ENCODE measurements at places on chromosomes 11 and 22.

GRCh38 chr22:49142296-49142695 lies 685.4 kb downstream of the BRD1 start:
- no peak for DNase-seq

DNA sequence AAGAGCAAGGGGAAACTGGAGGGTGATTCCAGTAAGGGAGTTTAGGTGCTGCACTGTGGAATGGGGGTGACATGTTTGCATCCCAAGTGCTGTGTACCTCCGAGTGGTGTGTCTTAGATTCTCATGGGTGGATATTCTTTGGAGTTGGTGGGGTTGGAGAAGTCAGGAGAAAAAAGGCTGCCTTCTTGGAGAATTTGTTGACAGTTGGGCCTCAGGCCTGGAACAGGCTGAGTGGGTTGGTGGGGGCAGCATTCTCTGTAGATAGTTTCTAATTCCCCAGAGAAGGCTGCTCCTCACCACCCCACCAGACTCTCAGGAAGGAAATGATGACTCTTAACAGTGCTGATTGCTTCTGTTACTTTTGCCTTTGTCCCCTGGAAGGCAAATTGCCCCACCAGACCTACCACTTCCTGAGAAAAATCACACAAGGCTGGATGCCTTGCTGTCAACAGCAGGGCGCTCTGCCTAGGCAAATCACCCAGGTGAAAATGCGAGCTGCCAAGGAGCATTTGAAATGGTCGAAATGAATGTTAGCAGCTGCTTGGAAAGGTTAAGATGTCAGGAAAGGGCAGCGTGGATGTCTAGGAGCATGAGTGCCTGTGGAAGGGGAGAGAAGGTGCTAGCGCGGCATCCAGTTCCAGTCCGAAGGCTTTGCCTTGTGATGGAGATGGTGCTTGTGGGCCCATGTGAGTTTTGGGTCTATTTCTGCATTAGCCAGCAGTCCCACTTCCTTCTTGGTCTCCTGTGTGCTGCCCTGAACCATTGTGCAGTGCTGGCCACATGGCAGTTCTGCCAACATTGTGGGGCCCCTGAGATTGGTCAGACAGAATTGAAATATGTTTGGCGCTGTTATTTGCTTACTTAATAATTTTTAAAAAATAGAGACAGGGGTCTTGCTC lies 29.7 kb upstream of the SORL1-AS1 start:
- DNase-seq, result peak; percentile 79

DNA sequence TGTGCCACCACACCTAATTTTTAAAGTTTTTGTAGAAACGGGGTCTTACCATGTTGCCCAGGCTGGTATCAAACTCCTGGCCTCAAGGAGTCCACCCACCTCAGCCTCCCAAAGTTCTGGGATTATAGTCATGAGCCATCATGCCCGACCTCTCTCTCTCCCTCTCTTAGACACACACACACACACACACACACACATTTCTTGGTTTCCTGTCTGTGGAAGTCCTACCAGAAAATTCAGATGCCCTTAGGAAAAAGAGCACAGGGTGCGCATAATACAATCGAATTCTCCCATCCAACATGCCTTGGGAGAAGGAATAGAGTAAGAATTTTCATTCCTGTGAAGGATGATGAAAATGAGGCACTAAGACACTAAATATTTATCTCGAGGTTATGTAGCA lies 10.4 kb downstream of the MICAL3 start:
- DNase-seq, result no peak

- no peak for DNase-seq
These were observed 15.1 kb downstream of the CWC15 start for GRCh38 chr11:94958121-94958696.

GRCh38 chr11:126662035-126662790 lies 306.7 kb downstream of the ST3GAL4 start:
- DNase-seq, result no peak

- DNase-seq, result no peak
These were observed 111.7 kb downstream of the CD44 start for GRCh38 chr11:35250621-35251020.

DNA sequence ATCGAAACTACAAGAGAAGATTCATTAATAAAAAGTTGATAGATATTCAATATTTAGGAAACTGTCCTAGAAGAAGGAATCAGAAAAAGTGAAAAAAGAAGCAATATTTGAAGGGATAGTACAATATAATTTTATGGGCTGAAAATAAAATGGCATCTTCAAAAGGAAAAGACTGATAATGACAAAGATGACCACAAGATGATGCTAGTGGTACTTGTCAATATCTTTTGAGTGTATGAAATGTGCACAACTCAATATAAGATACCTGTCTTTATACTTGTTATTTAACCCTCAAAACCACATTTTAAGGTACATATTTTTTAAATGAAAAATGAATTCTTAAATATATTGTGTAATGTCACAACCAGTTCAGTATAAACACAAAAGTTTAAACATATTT lies 1059.6 kb upstream of the RAG2 start:
- DNase-seq, result peak; percentile 70

DNA sequence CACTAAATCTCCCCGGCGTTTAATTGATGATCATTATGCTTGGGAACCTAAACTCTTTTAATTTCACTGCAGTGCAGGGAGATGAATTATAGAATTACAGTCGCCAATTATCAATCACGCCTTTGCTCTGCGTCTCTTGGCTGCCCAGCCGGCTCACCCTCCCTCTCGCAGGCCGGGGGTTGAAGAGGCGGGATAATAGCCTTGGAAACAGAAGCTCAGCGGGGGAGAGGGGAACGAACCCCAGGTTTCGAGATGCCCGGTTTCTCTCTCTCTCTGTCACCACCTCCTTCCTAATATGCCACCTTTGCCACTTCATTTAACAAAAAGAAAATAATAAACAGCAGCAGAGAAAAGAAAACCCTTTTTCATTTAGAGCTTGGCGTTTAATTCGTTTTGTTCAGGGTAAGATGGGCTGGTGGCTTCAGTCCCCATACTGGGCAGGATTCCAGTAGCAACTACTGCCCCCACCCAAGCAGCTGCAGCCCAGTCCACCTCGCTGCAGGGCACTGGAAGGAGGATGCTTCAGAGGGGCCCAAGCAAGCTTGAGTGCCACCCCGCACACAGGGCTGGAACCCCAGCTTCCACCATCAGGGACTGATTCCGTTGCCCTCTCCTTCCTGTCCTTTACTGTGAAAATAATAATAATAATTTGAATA lies 271.7 kb downstream of the BUD13 start:
- DNase-seq, result no peak

- no peak for DNase-seq
These were observed 290.2 kb downstream of the ETS1 start for GRCh38 chr11:128297091-128297651.

DNA sequence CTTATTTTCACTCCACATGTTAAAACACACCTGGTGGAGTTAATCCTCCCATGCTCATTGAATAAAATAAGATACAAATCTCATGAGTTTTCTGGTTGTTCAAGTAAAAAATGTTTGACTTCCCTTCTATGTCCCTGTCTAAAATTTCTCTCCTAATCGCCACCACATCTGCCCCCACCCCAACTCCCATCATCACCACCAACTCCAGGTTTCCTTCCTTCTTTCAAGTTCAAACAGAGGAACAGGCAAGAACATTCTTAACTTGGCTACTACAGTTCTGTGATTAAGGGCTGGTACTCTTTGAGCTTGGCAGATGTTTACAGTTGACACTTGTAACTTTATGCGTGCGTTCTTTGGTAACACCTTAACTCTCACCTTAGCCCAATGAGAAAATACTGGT lies 9.1 kb upstream of the PSMA1 start:
- DNase-seq, result no peak

- DNase-seq, result peak; percentile 18
These were observed 104.1 kb upstream of the E2F8 start for GRCh38 chr11:19344661-19345518.

- DNase-seq, result no peak
These were observed 1465.0 kb downstream of the TBC1D22A start for GRCh38 chr22:48227341-48228018.
